Uterus (tissue), 4 donors: ENCODE measurements at places on chromosomes 3 and 15. TPM values are rescaled to one million over a fixed set of nuclear protein-coding genes. Genes with fewer than 3 reads are reported as not detected.

Gene GRM2
- 0.48 TPM for total RNA-seq

Gene TP63
- 2.5 TPM for total RNA-seq

Gene OR5K2
- total RNA-seq, result not detected

Gene ASB14
- not detected for total RNA-seq

DNA sequence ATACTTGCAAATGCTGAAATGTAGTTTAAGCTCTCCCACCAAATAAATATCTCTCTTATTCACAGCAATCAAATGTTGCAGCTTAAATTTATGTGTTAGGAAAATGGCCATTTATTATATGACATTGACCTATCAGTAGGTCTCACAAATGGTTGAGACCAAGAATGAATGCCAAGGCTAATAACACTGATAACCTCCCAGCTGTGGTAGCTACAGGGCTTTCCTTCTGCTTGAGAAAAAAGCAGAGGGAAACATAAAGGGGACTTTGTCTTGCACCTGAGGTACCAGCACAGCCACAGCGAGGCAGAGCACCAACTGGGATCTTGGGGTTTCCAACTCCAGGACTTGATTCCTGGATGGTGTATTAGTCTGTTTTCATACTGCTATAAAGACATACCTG lies 73.1 kb upstream of the TTC14 start:
- no peak overlapping the region for H3K27ac ChIP-seq
- H3K27me3 ChIP-seq, result no peaks in the 10 kb centered on the region
- no peaks in the 10 kb centered on the region for H3K4me1 ChIP-seq
- no peak overlapping the region for H3K4me3 ChIP-seq
- no peak for DNase-seq

DNA sequence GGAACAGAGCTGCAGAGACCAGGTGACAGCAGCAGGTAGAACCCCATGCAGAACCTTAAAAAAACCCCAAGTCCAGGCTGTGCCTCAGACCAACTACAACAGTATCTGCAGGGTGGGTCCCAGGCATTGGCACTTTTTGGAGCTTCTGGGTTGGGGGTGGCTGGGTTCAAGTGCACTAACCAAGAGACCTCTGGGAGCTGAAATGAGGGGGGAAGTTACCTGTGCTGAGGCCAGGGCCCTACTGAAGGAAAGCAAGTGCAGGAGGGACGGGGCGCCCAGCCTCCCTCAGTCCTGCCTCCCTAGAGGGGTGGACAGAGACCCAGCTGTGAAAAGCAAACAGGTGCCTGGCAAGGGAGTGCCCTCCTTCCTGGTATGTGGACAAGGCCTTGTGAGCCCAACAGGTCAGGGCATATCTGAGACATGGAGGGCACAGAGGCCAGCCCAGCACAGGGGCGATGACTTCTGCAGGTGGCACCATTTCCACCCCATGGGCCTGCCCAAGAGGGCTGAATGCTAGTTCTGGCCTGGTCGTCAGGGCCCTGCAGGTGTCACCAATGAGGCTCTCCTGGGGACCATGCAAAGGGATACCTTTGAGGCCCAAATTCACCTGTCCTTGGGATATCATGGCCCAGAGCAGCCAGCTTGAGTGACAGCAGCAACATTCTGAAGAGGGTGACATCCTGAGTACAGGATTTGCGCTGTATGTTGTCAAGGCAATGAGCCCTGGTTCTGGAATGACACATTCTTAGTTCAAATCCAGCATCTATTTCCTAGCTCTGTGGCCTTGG lies 18.7 kb downstream of the CTSH start:
- H3K27me3 ChIP-seq, result no peaks in the 10 kb centered on the region
- no peak overlapping the region for H3K4me3 ChIP-seq
- DNase-seq, result no peak
- H3K36me3 ChIP-seq, result no peaks in the 10 kb centered on the region

GRCh38 chr3:189721873-189722665 lies 90.9 kb downstream of the TP63 start:
- H3K36me3 ChIP-seq, result no peaks in the 10 kb centered on the region
- H3K27ac ChIP-seq, result no peak overlapping the region
- no peak overlapping the region for H3K4me3 ChIP-seq
- no peak for DNase-seq
- no peaks in the 10 kb centered on the region for H3K4me1 ChIP-seq
- no peaks in the 10 kb centered on the region for H3K27me3 ChIP-seq

GRCh38 chr15:98903377-98904018 lies 104.1 kb downstream of the PGPEP1L start:
- no peak overlapping the region for H3K4me3 ChIP-seq
- H3K36me3 ChIP-seq, result no peaks in the 10 kb centered on the region
- peaks cover 6% of the 10 kb centered on the region for H3K4me1 ChIP-seq

- H3K27ac ChIP-seq, result no peak overlapping the region
- H3K36me3 ChIP-seq, result no peaks in the 10 kb centered on the region
- no peaks in the 10 kb centered on the region for H3K27me3 ChIP-seq
These were observed 66.8 kb downstream of the RPL39L start for GRCh38 chr3:187072511-187072910.

DNA sequence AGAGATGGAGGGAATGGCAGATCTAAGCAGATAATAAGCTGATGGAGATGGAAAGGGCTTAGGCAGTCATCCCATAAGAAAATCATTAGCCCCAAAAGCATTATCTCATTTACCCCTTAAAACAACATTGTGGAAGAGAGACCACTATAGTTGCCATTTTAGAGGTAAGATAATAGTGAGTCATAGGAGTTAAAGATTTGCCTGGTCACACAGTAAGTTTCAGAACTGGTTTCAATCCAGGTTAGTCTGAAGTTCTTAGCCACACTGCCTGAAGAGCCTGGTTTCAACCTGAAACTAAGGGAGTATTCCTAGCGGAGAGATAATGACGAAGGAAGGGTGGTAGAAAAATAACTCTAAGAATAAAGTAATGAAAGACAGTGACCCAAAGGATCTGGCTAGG lies 13.0 kb upstream of the UBR1 start:
- no peak overlapping the region for H3K27ac ChIP-seq
- no peaks in the 10 kb centered on the region for H3K36me3 ChIP-seq
- no peak overlapping the region for H3K4me3 ChIP-seq
- H3K27me3 ChIP-seq, result no peaks in the 10 kb centered on the region
- H3K4me1 ChIP-seq, result no peaks in the 10 kb centered on the region
- DNase-seq, result no peak
